SK-N-DZ (cell line): ENCODE measurements at places on chromosomes 3 and 15.

- no peak for DNase-seq
Observed at GRCh38 chr3:110430146-110430545, 641.5 kb upstream of the NECTIN3 start.

DNA sequence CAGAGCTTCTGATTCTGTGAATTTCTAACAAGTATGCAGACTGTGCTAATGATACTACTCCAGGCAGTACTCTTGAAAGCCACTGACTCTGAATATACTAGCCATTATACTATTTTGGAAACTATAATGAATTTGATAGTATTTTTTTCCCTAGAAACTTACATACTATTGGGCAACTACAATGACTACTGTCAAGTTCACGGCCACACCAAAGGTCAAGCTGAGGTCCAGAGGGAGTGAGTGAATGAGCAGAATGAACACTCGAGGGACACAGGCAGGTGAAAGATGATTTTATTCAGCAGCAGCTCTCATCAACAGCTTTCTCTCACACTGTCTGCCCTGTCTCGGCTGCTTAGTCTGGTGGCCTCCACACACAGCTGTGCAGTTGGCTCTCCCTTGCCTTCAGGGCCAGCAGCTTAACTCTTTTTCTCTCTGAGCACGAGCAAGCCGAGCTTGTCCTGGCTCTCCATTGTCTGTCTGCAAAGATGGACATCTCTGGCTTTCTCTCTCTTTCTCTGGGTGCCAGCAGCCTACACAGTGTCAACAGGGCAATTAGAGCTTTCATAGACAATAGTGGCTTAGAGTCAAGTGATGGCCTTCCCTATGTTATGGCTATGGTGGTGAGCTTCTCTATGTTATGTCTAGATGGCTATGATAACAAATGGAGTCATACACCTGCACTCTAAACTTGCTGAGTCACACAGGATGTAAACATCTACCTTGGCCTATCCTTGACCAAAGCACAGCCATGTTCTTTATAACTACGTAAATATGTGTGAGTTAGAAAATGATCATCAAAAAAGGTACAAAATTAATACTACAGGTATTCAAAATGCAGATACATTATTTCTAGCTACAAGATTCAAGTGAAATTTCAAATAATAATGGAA is 362.4 kb downstream of the CGGBP1 start:
- DNase-seq = no peak

- no peak for DNase-seq
Observed at GRCh38 chr15:80241508-80241907, 10.5 kb downstream of the CTXND1 start.

DNA sequence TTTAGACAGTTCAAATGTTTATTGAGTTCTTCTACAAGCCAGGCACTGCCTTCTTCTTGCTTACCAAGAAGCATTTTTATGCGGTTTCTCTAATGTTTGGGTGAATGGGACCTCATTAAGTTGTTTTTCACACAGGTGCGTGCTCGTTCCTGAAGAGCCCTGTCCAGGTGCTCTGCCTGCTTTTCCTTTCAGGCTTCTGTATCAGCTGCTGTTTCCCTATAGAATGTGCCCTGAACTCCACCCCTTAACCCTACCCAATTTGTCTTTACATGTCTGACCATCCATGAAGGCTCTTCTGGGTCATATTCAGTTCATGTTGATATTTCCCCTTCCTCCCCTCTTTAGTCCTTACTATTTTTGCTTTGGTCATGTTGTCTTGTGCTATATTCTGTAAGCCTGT is 22.4 kb upstream of the GOLGA6L10 start:
- DNase-seq = no peak

GRCh38 chr3:124903896-124904834 is 17.0 kb upstream of the ITGB5 start:
- DNase-seq = no peak

DNA sequence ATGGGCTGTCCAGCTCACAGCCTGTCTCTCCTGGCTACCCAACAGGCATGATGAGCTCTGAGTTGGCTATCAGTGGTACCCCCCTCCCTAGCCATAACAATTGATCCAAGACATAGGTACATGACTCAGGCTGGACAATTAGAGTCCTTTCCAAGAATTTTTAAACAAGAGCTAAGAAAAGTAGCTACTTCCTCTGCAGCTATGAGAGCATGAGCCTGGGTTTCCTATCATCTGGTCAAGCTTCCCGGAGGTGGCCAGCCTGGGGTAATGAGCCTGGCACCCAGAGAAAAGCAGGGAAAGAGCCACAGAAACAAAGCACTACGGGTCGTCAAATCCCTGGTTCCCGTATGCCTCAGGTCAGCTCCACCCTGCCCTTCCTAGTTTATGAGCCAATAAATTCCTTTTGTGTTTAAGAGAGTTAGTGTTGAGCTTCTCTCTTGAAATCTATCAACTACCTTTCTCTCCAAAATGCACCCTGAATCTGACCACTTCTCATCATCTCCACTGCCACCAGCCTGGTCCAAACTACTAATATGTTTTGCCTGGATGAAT is 2.3 kb upstream of the SLC51B start:
- no peak for DNase-seq

DNA sequence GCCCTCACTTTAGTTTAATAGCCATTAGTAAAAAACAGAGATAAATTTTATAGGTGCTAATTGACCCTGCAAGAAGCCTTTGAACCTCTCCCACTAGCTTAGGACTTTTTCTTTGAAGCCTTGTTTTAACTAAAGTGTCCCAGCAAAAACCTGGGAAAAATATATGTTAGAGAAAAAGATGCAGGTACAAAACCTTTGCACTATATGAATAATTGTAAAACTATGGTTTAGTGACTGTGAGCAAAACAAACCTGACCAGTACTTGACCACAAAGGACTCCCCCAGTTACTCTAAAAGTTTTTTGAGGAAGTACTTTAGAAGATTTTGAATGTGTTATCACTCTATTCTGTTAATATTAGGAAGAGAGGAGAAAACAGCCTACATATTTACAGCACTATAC is 123.3 kb upstream of the TP63 start:
- no peak for DNase-seq

DNA sequence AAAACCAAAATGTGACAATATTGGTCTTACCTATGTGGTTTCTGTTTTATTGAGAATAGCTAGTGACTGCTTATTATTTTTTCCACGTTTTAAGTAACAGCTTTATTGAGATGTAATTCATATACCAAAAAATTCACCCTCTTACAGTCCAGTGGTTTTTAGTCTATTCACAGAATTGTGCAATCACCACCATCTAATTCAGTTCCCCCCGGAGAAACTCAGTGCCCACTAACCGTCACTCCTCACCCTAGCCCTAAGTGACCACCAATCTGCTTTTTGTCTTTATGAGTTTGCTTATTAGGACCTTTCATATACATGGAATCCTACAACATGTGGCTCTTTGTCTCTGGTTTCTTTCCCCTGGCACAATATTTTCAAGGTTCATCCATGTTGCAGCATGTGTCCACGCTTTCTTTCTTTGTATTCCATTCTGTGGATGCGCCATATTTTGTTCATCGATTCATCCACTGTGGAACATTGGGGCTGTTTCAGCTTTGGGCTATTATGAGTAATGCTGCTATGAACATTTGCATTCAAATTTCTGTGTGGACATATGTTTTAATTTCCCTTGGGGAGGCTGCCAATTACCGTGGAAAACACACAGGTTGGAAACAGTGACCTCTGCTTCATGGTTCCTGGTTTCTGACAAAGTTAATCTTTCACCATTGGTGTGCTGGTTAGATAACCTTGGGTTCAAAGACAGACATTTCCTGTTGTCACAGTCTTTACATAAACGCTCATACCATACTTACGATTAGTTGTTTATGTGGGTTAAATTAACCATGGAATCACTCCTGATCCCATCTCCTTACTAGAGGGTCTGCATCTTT is 3.2 kb upstream of the BCL2L10 start:
- no peak for DNase-seq

DNA sequence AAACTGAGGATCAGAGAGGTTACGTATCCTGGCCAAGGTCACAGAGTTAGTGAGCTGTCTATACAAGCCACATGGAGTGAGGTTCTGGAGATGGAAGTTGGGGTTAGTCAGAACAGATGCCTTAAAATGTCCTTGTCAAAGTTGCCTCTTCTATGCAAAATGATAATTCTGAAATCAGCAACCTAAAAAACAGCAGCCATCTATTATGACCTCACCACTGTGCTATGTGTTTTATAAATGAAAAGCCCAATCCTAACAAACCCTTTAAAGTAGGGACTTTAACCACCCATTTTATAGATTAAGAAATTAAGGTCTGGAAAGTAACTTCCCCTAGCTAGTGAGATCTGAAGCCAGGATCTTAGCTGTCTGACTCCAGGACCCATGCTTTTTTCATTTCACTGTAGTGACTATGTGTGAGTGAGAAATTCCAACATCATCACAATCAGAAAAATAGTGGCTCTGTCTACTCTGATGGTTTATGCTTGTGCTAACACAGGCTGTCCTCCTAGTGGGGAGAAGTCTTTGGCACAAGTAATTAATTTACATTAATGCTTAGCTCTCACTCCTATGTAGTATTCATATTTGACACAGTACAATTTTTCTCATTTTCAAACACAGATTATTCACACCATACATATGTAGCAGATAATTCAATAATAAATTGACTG is 143.6 kb downstream of the ANO10 start:
- no peak for DNase-seq

GRCh38 chr15:85412956-85413854 is 32.8 kb downstream of the AKAP13 start:
- DNase-seq = no peak

DNA sequence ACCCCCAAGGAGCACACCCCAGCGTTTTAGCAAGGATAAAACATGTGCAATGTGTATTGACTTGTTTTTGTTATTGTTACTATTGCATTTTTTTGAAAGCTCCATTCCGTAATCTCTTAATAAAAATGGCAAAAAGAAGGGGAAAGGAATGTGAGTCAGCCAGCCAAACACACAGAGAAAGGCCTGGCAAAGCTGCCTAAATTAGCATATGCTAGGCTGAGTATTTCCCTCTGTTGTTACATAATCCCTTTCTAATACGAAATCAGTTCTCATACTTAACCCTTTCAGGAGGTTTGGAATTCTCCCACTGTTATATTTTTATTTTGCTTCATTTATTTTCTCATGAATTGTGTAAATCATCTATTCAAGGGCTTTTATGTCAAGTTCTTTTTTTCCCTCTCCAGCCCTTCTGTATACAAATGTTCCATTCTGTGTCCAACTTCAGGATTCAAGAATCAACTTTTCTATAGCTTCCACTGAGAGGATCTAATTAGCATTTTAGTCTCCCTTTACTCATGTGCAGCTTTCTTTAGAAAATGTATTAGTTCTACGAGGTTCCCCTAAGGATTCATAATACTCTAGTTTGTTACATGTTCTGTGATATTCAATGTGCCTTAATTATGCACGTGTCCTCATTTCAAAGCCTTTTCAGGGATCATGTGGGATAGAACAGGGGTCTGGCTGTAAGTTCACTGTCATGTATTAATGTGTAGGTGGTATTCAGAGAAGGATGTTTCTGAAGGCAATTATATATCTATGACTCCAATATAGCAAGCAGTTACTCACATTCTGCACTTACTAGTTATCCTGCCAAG is 9.2 kb downstream of the CADM2 start:
- DNase-seq = no peak
